ENCODE measurements at places on chromosomes 16 and 17.

DNA sequence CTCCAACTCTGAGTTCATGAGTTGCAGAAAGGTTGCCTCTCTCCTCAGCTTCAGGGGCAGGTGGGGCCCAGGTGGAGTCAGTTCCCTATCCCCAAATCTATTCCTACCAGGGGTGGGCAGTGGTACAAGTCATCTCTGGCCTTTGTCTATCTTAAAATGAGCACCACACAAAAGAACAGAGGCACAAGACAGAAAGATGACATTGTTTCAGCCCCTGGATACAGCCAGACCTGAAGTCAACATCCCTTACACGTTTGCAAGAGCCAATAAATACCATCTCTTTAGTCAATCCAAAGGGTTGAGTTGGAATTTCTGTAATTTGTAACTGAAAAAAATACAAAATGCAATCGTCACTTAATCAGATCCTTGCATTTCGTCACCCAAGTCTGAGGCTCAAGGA is 32.2 kb downstream of the MMP15 start:
- no peak for DNase-seq

DNA sequence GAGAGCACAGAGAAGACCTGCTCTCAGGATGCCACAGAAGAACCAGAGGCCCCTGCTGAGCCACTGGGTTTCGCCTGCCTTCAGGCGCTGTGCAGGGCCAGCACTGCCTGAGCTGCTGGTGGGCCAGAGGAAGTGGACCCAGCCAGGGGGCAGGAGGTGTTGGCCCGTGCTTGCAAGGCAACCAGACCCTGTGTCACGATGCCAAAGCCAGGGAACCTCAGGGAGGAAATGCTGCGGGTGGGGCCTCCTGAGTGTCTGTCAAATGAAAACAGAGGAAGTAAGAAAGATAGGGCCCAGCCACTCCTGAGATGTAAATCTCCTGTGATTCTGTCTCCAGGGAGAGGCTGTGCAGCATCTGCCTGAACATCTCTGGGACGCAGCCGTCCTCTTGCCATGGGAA is 58.1 kb upstream of the ADORA2B start:
- DNase-seq = no peak

DNA sequence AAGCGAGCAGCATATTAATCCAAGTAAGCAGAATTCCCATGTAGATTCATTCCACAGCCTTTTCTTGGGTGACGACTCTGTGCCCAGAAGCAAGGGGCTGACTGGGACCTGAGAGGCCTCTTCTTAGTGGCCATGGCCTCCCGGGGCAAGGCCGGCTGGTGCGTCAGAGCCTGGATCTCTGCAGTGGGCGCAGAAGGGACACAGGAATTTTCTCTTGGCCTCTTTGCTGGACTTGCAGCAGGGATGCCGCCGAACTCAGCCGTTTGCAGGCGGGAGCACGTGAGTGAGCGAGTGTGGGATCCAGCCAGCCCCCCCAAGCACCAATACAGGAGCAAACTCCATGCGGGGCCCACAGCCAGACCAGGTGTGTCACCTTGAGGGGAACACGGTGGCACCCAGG is 151.8 kb downstream of the RPTOR start:
- DNase-seq = no peak

GRCh38 chr17:74733365-74734122 is 3.5 kb upstream of the RAB37 start:
- DNase-seq = no peak

Data from stimulated activated CD4-positive, alpha-beta T cell treated with anti-CD3 and anti-CD28 coated beads, TNF-alpha, amount 100 ng/mL, for 1 hour (primary cell).